ENCODE measurements at places on chromosomes 11 and 22. TPM values are rescaled to one million over a fixed set of nuclear protein-coding genes. Genes with fewer than 3 reads are reported as not detected.

- no peak for DNase-seq
Observed at GRCh38 chr11:133951327-133952198, 5.2 kb downstream of the IGSF9B start.

DNA sequence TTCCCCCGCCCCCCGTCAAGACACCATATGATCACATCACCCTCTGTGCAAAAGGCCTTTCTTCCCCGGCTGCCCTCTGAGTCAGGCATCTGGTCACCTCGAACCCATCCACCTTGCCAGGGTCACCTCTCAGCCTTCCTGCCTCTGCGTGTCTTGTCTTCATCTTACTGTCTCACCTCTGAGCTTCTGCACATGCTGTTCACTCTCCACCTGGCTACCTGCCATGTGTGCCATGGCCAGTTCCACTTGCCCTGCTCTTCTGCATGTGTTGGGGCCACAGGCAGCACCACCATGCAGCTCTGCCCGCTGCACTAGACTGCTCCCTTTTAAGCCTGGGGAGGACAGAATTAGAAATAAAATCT, 9.8 kb downstream of the ZNF74 start:
- DNase-seq: no peak

- DNase-seq: peak; percentile 37
Observed at GRCh38 chr22:35131525-35132000, 65.6 kb downstream of the ISX start.

The OVOL1 gene
- 29.0 TPM for total RNA-seq

- peak; percentile 44 for DNase-seq
Observed at GRCh38 chr11:61041755-61042518, 60.4 kb upstream of the CD5 start.

GRCh38 chr11:77201370-77201769, 73.3 kb downstream of the MYO7A start:
- DNase-seq: no peak

DNA sequence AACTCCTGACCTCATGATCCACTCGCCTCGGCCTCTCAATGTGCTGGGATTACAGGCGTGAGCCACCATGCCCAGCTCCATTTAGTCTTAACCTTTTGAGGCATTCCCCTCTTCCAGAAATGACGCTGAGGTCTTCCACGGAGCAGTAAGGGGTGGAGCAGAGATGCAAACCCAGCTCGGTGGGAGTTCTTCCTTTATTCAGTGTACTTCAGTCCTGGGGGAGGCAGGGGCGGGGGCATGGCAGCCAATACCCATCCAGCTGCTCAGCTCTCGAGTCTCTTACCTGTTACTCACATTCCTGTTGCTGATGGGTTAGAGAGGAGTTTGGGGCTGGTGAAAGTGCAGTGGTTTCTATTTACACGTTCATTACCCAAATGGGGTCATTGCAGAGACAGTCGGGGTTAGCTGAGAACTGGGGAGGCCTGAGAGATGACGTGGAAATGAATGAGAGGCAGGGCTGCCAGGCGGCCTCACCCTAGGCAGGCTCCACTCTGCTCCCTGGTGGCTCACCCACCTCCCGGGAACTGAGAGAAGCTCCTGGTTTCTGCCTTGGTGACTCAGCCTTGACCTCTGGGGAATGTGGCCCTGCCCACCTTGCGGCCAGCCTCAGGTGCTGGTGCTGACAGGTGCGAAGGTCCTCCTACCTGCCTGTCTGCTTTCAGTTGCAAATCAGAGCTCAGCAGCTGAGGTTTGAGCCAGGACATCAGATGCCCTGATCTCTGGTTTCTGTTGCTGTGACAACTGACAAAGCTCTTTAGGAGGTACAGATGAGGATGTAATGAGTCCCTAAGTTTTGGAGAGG, 13.4 kb upstream of the ST14 start:
- DNase-seq: peak; percentile 90

The ZFTA gene
- total RNA-seq: 4.8 TPM

- no peak for DNase-seq
Observed at GRCh38 chr22:22755778-22756100, 111.3 kb downstream of the GGTLC2 start.
